ENCODE measurements at places on chromosomes 12 and 14.

DNA sequence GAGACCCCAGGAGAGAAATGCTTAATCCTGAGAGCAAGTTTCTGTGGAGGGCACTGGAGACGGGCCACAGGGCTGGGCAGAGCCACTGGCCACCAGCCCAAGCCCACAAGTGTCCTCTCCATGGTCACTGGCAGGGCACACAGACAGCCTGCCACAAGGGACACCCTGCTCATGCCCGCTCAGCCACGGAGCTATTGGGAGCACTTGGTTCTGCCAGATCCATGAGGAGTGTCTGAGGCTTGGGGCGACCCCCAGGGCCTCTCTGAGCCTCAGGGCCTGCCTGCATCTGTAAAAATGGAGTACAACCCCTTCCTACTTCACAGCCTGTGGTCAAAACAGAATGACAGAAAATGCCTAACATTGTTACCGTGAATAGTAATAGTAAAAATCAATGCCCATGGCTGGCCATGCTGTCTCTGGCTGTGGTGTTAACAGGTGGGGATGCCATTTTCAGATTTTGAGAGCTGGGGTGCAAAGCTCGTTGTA lies 3.2 kb downstream of the PGF start:
- DNase-seq, result no peak

DNA sequence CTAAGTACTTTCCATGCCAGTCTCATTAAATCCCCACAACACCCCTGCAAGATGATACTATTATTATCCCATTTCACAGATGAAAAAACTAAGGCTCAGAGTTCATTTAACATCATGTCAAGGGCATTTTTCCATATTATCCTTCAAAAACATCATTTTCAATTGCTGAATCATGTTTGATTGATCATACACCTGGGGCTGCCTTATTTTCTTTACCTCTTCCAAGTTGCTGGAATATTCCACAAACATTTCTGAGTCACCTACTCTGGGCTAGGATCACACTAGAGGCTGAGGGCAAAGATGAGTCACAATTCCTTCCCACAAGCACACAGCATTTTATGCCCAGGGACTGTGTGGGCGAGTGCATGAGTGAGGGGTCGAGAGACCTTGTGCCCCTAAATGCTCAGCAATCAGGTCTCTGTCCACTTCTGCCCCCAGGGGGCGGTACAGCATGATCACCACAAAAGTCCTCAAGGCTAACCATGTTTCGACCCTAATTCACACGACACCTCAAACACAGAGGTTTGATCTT lies 14.1 kb upstream of the TMEM119 start:
- no peak for DNase-seq

DNA sequence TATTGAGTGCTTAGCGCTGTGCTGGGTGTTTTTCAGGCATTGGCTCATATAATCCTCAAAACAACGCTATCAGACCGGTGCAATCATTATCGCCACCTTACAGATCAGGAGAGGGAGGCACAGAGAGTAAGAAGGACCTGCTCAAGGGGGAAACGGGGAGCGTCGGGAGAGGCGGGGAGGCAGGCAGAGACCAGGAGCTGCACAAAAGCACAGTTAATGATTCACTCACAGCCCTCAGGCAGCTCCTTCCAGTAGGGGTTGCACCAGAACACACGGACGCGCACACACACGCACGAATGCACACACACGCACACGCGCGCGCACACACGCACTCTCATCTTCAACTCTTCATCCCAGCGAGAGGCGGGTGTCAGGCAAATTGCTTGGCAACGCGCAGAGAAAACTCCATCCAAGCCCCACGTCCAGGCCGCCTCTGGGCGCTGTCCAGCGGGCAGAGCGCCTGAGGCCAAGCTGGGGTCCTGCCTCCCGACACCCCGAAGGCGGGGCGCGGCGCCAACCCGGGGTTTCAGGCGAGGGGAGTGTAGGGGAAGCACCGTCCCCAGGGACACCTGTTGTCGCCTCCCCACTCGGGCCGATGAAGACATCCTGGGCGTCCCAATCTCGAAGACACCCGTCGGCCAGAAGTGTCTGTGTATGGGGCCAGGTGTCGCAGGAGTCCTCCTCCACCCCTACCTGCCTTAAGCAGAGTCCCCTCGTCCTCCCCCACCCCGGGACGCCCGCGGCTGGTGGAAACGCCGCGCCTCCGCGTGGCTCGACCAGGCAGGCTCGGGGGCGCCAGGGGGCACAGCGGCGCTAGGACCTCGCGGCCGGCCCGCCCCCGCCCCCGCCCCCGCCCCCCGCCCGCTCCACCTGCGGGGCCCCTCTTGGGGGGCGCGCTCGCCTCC lies 35.5 kb upstream of the STON2 start:
- DNase-seq, result peak; percentile 10

- DNase-seq, result no peak
These were observed 11.8 kb upstream of the DERA start for GRCh38 chr12:15899282-15899870.

GRCh38 chr12:94760786-94761185 lies 110.4 kb upstream of the TMCC3 start:
- DNase-seq, result no peak

DNA sequence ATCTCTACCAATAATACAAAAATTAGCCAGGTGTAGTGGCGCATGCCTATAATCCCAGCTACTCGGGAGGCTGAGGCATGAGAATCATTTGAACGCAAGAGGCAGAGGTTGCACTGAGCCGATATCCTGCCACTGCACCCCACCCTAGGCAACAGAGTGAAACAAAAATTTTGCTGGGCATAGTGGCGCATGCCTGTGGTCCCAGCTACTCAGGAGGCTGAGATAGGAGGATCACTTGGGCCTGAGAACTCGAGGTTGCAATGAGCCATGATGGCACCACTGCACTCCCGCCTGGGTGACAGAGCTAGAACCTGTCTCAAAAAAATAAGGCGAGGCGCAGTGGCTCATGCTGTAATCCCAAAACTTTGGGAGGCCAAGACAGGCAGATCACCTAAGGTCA lies 9.5 kb downstream of the ATXN2 start:
- no peak for DNase-seq

GRCh38 chr12:122064025-122064777 lies 14.4 kb upstream of the MLXIP start:
- peak; percentile 27 for DNase-seq
